ENCODE measurements at places on chromosomes 13 and 19.

DNA sequence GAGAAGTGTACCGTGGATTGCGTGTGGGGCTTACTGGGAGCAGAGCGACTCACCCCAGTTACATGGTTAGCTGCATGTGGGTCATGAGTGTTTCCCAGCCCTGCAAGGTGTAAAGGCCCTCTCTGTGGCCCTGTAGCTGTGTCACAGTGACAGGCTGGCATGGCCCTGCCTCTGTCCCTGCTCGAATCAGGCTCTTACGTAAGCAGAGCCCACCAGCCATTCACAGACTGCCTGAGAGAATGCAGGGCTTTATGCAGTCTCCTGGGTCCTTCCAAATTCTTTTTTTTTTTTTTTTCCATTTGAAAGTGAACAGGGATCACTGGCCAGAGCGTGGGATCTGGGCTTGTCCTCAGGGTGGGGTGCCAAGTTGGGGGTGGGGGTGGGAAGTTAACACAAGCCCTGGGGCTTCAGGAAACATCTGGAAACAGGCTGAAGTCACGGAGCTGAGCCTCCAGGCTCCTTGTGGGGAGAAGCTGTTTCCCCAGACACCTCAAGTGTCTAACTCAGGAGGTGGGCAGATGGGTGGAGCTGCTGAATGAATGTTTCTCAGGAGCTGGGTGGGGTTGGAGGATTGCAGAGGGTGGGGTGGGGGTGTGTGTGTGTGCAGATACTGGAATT lies 13.4 kb downstream of the TECR start:
- no peak for DNase-seq

DNA sequence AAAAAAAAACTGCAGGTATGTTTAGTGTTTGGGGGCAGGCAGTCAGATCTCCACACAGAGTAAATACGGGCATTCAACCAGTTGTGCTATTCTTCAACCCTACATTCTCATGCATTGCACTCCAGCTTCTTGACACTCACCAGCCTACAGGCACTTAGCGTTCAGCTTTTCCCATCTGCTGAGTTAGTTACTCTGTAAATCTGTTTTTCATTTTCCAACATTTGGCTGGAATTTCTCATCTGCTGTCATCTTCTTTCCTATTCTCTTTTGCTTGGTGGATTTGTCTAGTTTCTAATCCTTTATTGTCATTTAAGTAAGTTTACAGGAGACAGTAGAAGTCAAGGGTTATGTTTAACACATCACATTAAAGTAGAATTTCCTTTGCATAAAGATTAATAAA lies 1318.9 kb downstream of the OLFM4 start:
- no peak for DNase-seq

GRCh38 chr13:50366488-50367174 lies 351.4 kb downstream of the KCNRG start:
- peak; percentile 23 for DNase-seq

- no peak for DNase-seq
These were observed 252.2 kb upstream of the SLITRK6 start for GRCh38 chr13:86051134-86052103.

- DNase-seq = no peak
These were observed 8.1 kb downstream of the CHST8 start for GRCh38 chr19:33629826-33630375.

GRCh38 chr19:13758795-13759194 lies 5.5 kb upstream of the MRI1 start:
- no peak for DNase-seq

Data from CD4-positive, alpha-beta T cell treated with Interleukin-15 for 4 hours (primary cell).